CD4-positive, alpha-beta T cell treated with Interleukin-2 at 100 ng/mL for 4 hours (primary cell): ENCODE measurements at places on chromosomes 11 and 22.
A peak's percentile ranks its signal among the peaks of the same experiment; 100 is the strongest.

GRCh38 chr22:36644333-36644757 is 59.2 kb downstream of the CACNG2 start:
- no peak for DNase-seq

DNA sequence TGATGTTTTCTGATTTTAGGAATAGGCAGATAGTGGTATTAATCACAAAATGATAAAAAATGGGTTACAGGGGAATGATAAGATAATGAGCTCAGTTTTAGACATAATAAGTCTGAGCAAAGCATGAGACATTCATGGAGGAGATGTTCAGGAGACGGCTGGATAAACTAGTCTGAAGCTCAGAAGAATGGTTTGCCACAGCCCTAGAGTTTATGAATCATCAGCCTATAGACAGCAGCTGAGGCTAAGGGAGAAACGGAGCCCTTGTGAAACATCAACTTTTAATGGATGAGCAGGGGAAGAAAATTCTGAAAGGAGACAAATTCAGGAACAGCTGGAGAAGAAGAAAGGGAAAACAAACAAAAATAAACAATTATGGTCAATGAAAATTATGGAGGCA is 87.2 kb downstream of the RELT start:
- DNase-seq, result no peak

- DNase-seq, result no peak
Measured at GRCh38 chr22:48955351-48956311, 872.0 kb downstream of the BRD1 start.

DNA sequence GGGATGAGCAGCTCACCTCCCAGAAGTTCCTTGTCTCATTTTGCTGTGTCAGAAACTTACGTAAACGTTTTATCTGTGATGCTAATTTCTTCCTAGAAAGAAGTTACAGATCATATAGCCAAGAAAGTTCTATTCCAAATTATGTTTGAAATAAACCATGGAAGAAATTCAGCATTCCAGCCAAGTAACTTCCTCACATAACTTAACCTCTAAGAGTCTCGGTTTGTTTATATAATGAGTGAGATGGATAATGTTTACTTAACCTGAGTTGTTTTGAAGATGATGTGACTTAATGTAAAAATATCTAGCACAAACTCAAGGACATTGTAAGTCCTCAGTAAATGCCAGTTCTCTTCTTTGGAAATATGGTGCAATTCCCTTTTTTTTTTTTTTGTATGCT is 8.9 kb upstream of the MUC15 start:
- DNase-seq, result no peak

DNA sequence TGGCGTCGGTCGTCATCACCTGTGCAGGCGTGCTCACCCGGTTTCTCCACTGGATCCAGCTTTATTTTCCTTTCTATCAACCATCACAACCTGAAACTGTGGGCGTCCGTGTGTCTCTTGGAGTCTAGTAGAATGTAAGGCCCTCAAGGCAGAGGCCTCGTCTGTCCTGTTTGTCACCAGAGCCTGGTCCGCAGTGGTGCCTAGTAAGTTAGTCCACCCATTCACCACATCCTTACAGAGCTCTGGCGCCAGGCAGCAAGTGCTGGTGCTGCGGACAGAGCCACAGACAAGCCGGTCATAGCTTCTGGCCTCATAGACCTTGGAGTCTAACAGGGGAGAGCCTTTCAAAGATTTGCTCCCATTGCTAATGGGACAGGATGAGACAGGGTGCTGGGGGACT is 64.4 kb upstream of the PARVG start:
- no peak for DNase-seq

- no peak for DNase-seq
Measured at GRCh38 chr11:111514216-111515031, at the start of gene HOATZ. TSS of gene HOATZ (plus strand) at chr11:111514778. CDS start at chr11:111514785, 7 bp downstream.

DNA sequence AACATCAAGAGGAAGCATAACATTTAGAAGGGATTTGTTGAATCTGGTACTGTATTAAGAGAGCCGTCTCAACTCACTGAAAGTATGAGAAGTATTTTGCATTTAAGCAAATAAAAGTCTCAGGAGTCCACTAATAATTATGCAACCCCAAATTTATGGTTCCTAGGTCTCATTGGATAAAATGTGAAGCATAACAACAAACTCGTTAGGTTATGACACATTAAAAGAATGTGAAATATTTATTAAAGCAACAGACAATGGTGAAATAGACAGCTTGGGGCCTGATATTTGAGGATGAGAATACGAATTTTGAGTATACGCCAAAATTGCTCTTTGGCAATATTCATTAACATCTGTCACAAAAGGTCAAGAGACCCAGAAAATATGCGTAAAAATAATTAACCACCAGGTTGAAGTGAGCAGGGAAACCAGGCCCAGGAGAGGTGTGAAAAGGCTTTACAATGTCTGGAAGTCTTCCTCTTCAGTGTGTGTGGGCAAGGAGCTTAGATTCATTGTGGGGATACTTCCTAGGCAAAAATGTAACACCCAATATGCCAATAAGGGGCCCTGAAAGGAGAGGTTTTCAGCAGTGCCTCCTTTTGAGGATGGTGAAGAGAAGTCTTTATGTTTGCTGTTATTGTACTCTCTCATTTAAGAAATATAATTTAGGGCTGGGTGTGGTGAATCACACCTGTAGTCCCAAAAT is 89.2 kb downstream of the FDX1 start:
- no peak for DNase-seq

DNA sequence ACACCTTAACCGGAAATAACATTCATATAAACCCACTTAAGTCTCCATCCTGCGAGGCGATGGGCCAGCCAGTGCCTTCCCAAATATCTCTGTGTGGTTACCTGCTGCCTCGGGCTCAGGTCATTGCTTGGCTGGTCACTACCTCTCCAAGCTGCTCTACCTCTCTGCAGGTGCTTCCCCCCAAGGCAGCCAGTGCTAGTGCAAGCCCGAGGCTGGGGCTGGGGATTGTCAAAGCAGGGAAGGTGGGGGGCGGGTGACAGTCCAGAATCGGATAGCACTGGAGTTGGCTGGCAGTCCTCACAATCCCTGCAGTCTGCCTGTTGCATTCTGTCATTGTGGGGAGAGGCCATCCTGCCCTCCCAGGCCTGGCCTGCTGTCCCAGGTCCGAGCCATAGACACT is 11.1 kb downstream of the MCHR1 start:
- DNase-seq, result no peak

DNA sequence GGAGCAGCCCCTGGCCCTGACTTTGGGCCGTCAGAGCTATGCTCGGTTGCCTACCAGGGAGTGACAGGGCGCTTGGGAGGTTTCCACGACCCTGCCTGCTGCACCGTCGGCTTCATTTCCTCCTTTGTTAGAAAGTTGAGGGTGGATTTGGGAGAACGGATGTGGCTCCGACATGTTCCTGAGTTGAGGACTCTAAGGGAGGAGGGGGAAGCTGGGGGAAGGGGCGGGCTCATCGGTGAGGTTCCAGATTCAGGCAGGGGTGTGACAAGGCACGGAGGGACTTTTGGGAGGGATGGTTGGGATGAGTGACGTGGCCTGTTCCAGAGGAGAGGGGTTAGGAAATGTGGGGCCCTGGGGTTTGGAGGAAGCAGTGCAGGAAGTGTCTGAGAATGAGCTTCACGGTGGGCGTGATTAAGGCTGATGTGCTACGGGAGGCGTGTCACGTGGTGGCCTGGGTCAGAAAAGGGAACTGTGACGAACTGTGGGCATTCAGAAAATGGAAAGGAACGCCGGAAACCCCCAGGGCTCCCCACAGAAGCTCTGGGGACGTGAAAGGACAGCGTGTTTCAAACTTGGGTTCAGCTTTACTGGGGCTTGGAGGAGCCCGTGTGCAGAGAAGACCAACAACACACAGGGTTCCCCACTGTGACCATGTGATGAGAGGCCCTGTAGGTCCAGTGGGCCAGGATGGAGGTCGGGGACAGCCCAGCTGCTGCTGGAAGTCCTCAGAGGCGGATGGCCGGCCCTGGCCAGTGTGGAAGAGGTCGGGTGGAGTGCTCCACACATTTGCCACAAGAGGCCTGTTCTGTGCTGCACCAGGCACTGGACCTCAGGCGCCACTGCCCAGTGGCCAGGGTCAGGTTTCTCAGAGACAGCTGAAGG is 2.8 kb downstream of the PARVB start:
- DNase-seq, result peak; percentile 76

- DNase-seq, result no peak
Measured at GRCh38 chr11:22407921-22408320, 69.7 kb downstream of the SLC17A6 start.

DNA sequence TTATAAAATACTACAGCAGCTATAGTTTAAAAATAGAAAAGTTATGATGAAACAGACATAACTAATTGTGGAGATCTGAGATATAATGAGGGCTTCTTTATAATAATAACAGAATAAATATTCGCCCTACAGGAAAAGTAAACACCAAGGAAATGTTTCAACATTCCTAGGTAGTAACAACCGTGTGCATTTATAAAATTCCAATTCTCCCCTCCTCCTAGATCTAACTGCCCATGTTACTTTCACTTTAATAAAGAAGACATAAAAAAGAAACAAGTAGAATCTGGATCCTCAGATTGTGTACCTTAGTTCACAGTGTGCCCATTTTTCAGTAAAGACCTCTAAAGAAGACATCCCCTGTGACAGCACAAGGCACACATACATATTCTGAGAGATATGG is 57.8 kb upstream of the MN1 start:
- DNase-seq, result no peak

DNA sequence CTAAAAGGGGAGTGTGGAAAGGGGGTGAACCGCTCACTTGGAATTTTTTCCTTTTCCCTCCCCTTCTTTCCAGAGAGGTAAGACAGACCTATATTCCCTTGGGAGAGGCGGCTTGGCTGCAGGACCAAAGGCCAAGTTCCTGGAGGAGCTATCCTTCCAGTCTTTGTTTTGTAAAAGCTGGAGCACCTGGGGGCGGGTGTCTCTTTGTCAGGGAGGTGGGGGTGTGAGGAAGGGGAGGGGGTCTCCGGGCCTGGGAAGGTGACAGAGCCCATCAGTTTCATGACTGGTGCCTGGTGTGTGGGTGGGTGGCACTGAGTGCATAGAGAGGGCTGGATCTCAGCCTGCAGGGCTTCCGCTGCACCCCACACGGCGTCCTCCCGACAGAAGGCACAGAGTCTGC is 18.5 kb downstream of the PTPN5 start:
- no peak for DNase-seq

DNA sequence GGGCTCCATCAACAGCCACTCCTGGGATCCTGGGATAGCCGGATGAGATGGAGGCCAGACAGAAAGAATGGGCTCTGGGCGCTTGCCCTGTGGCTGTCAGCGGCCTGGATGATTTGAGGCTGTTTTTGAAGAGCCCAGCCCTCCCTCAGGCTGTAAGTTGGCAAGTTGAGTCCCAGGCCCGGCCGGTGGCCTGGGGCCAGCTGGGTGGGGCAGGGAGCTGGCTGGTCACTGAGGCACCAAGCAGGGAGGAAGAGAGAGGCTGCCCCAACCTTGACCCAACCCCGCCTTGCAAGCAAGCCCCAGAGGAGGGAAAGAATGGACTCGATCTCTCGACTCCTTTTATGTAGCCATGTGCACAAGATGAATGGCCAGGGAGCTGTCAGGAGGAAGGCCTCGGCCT is 34.9 kb downstream of the RIBC2 start:
- no peak for DNase-seq

GRCh38 chr11:61472868-61473267 is 35.7 kb upstream of the LRRC10B start:
- no peak for DNase-seq

- no peak for DNase-seq
Measured at GRCh38 chr11:102488208-102488607, 35.6 kb upstream of the TMEM123 start.

- DNase-seq, result no peak
Measured at GRCh38 chr11:33588056-33588455, 112.6 kb downstream of the C11orf91 start.

DNA sequence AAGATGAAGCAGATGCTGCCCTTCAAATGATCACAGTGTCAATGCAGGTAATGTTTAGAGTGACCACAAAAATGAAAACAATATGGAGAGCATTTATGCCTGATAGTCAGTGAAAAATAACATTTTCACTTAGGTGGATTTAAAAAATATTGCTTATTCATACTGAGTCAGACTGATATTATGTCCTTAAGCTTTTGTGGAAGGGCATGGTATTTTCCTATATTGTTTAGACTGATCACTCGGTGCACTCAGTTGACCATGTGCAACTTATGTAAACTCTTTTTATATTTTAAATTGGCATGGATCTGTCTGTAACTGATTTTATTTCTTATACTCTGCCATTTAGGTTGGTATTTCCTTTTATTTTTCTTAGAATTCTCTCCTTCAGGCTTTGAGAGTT is 106.6 kb downstream of the DYNC2H1 start:
- no peak for DNase-seq

- no peak for DNase-seq
Measured at GRCh38 chr11:115920841-115921480, 416.7 kb upstream of the CADM1 start.

GRCh38 chr22:43482318-43482625 is 70.5 kb downstream of the MPPED1 start:
- no peak for DNase-seq
